Right lung (tissue), 10 donors: ENCODE measurements at places on chromosomes 4 and X.

GRCh38 chr4:17562157-17562556 lies 14.8 kb upstream of the LAP3 start:
- DNase-seq = no peak

GRCh38 chr4:143207555-143207954 lies 22.8 kb downstream of the USP38 start:
- DNase-seq = no peak

DNA sequence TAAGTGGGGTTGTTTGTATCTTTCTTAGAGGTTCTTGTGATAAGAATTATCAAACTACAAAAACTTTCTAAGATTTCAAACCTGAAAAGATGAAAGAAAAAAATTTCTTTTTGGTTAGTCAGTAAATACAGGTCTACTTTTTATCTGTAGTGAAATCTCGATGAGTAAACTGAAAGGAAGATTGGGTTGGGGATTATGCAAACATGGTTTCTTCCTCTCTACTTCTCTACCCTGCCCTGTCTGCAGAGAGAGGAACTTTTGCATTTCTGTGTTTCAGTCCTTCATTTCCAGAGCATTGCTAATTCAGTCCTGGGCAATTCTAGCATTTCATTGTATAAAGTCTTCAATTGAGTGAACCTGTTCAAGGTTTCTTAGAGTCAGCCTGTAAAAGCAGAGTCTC lies 51.6 kb upstream of the IL2 start:
- no peak for DNase-seq

DNA sequence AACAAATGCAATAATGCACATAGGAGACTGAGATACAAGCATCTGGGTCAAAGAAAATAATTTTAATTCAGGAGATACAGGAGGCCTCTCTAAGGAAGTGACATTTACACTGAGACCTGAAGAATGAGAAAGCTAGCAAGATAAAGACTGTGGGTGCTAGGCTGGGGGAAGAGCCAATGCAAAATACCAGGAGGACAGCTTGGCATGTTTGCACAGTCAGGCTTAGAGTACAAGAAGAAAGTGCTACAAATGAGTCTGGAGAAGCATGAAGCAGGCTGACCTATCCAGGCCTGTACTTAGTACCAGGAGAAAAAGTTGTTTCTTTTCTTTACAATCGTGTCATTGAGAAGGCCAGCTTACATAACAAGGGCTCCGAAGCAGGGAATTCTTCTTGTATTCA lies 56.9 kb downstream of the GABRB1 start:
- DNase-seq = no peak

GRCh38 chr4:151276787-151277562 lies at the start of gene PRSS48:
Gene PRSS48, plus strand, starts transcription at chr4:151277161. Its CDS starts 12 bp downstream, at chr4:151277173.
- DNase-seq = peak; percentile 22

DNA sequence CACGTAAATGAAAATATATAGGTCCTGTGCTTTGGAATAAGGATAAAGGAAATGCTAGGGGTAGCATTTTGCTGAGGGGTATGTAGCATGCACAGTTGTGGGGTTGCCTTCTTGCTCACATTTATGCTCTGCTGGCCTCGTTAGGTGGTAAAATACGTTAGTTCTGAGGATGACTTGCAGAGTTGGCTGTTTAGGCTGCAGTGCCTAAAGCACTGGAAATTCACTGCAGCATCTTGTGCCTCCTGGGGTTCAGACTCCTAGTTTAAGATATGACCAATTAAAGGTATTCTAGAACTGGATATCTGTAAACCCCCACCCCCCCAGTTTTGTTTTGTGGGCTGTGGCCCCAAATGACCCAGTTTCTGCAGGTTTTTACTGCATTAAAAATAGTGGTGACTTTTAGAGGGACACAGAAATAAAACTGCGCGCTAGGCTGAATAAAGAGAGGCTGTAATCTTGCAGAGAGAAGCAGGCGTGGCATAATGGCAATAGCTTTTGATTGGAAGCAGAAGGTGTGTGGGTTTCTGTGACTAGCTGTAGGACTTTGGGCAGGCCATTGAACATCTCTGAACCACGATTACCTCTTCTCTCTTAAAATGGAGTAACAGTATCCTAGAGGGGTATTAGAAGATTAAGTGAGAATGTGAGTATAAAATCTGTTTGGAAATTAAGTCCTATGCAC lies 79.3 kb downstream of the REPS2 start:
- DNase-seq = no peak

- DNase-seq = no peak
These were observed 12.7 kb upstream of the MCUB start for GRCh38 chr4:109547394-109547793.

- no peak for DNase-seq
These were observed 30.7 kb upstream of the SPANXN4 start for GRCh38 chrX:142994988-142995387.

GRCh38 chr4:61332693-61333092 lies 132.6 kb downstream of the ADGRL3 start:
- DNase-seq = no peak

DNA sequence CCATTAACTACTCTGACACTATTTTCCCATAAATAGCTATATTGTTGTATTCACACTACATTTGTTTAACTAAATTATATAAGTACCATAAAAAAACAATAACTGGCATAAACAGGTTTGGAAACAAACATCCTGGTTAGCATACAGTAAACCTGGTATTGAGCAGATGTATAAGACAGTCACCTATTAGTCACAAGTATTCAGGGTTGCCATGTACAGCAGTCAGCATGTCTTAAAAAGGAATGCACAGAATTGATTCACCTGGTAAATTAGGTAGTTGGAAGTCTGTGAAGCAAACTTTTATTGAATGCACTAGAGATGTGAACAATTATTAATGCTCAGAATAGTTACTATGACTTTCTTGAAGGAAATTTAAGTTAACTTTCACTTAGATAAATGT lies 137.9 kb downstream of the FAM13A start:
- no peak for DNase-seq

- peak; percentile 45 for DNase-seq
These were observed 877 bp downstream of the GPRASP1 start for GRCh38 chrX:102652031-102652688.

- no peak for DNase-seq
These were observed 20.9 kb downstream of the MAPK10 start for GRCh38 chr4:86338989-86339388.

DNA sequence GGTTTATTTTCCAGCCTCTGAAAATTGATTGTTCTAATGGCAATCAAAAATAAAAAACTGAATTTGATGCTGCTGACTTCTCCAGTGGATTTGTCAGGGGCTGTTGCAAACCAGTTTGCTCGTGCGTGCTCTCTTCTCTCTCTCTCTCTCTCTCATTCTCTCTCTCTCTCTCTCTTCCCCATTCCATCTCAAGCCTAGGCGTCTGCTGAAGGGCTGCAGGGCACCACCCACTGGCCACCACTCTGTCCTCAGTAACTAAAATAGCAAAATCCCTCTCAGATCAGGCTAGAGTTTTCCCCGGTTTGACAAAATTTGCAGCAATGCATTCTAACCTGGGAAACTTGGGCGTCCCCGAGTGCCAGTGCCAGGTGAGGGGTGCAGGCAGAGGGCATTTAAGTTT lies 19.4 kb downstream of the NKX6-1 start:
- DNase-seq = no peak

DNA sequence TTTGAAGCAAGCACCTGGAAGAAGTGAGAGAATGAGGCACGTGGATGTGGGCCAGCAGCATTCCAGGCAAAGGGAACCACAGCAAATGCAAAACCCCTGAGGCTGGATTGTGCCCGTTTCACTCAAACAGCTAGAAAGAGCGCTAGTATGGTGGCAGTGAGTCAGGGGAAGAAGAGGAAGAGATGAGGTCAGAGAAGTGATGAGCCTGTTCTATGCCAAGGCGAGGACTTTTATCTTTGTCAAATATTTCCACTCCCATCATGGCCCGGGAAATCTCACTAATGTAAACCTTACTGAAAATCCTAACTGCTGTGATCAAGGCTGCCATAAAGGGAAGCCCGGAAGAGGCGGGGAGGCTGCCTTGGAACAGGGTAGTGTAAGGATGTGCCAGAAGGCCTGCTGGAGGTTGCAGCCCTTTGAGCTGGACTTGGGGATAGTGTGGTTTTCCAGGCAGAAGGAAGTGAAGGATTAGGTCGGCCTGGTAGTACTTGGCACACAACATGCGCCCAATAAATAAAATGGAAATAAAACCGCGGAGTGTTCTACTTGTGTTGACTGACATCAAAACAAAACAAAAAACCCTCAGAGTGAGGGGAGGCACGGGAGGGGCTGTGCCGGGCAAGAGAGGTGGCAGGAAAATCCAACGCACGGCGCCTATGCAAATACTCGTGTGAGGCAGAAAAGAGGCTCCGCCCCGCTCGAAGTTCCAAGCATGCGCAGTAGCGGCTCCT lies 1.2 kb upstream of the CDK16 start:
- no peak for DNase-seq

DNA sequence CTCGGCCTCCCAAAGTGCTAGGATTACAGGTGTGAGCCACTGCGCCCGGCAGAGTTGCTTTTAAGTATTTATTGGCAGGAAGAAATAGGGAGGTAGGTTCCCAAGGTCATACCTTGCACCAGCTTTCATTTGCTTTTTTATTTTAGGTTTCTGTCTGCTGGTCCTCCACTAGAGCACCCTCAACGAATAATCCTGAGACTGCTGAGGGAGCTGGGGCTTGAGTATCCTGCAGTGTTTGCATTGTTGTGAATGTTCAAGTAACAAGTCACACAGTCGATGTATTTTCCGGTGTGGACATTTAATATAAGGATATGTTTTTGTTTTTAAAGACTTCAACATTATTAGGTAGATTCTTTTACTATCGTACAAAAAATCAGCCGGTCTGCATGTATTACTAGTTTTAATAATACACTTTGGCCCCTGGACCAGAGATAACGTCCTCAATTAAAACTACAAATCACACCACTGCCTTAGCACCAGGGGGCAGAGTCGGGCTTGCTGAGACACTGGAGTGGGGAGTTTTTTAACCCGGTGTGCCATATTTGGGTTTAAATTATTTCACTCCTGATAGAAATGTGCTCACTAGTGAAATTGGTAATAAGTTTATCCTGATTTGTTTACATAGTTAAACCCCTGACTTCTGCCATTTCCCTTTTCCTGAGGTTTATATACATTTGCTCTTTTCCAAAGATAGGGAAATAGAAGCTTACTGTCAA lies 11.6 kb downstream of the SMIM20 start:
- DNase-seq = no peak
